DMS153 (cell line): ENCODE measurements at places on chromosomes 13 and 19.

DNA sequence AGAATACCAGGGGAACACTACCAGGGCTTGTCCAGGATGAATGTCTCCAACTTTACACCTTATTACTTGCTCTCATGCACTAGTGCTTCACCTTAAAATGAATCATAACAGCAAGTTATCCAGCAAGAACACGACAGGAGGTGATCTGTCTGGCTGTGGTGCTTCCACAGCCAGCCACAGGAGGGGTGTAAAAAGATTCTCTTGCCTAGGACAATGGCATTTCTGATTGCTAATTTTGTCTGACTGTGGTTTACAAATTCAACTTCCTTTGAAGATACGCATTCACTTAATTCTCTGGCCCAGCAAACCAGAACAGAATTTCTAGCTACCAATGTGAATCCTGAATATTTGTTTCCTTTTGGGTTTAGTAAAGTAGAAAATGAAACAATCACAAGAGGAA, 23.1 kb upstream of the COG3 start:
- DNase-seq, result no peak

- no peak for DNase-seq
Measured at GRCh38 chr19:51365211-51365964, 800 bp downstream of the ETFB start.

DNA sequence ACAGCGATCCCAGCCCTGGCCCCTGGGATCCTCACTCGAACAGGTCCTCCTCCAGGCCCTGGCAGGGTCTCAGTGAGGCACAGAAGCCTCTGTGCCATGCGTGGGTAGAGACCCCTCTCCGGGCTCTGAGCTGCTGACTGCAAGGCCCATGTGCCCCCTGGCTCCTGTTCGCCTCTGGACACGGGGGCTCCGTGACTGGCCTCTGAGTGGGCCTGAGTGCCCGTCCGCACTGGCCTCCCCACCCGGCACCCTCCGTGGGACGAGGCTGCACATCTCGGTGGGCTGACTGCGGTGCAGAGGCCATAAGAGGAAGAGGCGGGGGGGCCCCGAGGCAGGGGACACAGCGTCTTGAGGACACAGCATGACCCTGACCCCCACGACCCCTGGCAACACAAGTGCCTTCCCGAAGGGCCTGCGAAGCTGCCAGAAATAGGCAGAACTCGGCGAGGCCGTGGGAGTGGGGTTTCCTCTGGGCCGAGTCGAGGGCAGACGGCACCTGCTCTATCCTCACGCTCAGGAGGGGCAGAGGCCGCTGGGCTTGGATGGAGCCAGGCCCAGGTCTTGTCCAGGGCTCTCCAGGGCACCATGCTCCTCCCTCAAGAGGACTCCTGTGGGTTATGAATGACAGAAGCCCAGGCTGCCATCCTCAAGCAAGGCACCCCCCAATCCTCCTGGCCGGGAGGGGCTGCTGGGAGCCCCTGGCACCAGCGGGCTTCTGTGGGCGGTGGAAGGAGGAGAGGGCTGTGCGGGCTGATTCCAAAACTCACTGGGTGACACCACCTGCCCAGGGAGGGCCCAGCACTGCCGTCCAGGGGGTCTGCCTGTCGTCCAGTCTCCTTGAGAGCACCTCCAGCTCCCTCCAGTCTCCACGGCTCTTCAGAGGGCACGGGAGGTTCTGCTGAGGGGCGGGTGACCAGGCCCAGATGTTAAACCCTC, 52.6 kb downstream of the RASA3 start:
- DNase-seq, result no peak

DNA sequence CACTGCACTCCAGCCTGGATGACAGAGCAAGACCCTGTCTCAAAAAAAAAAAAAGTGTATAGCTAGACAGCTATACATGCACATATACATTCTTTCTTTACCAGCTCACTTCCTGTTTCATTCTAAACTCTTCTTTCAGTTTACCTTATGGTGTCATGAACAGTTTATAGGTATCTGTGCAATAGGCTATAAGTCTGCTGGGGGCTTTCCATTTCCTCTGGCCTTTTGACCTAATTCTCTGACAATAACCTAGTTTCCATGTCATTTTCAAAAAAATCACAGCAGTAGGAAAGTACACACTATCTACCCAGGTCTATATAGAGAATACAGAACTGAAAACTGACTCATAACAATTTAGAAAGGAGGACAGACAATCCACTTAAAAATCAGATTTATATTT, 24.4 kb upstream of the URAD start:
- DNase-seq, result no peak

- DNase-seq, result no peak
Measured at GRCh38 chr13:104532132-104532531, 1465.9 kb upstream of the SLC10A2 start.

GRCh38 chr13:92177966-92178365, 779.5 kb downstream of the GPC5 start:
- no peak for DNase-seq

DNA sequence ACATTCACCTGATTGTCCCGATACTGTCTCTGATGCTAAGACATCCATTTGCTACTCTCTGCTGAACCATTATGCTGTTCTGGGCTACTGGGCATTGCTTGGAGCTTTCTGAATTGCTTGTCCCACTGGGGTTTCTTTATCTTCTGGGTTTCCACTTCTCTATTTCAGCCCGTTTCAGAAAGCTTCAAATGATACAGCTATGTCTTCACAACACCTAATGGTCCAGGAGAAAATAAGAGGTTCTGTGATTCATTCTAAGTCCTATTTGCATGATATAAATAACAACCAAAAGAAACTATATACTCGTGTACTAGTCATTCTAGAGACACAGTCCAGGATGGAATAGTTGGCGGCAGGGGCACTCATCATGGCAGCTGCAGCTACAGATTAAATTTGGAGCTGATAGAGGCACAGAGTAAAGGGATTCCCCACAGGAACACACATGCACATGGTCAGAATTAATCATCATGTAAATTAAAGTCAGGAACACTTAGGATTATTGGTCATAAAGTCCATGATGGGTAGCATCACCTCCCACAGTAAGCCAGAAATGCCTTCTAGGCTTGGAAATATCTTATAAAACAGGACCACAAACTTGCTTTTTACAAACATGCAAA, 33.3 kb upstream of the SCEL start:
- no peak for DNase-seq

DNA sequence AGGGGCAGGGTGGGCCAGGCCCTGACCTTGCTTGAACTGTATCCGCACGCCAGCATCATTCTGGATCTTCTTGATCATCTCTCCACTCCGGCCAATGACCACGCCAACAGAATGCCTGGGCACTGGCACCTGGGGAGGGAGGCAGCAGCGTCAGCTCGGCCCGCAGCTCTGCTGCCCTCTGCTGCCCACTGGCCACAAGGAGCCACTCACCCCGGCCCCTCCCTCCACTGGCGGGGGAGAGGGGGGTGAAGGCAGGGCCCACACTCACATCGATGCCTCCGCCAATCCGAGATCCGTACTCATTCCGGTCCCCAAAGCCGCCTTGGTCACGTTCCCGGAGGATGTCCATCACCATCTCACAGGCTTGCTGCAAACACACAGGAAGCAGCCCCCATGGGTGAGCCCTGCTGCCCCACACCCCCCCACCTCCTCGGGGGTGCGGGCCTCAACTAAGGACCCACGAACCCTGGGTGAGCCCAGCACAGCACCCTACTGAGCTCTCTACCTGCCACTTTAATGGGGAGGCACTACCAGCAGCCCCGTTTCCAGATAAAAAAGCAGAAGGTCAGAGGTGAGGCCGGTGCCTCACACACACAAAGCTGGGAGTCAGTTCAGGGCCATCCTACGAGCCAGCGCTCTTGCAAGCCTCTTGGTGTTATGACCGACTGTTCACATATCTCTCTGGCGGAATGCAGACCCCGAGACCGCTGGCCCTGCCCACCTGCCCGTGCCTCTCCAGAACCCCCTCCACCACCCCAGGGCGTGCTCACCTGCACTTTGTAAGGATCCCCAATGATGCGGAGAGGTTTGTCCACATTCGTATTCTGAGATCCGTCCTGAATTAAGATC, 6.7 kb downstream of the KHSRP start:
- DNase-seq, result no peak

DNA sequence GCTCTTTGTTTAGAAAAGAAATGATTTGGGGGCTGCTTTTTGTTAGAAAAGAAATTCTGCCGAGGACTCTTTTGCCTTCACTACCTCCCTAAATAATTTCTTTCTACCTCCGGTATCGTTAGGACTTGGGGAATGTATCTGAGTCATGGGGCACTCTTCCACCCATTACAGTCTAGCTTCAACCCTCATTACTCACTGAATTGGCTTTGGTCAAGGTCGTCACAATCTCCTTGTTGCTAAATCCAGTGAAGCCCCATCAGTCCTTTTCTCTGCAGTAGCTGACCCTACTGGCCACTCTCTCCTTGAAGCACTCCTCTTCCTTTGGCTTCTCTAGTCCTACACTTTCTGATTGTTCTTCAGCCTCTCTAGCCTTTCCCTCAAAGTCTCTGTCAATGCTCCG, 34.0 kb downstream of the WDR87 start:
- DNase-seq, result no peak

DNA sequence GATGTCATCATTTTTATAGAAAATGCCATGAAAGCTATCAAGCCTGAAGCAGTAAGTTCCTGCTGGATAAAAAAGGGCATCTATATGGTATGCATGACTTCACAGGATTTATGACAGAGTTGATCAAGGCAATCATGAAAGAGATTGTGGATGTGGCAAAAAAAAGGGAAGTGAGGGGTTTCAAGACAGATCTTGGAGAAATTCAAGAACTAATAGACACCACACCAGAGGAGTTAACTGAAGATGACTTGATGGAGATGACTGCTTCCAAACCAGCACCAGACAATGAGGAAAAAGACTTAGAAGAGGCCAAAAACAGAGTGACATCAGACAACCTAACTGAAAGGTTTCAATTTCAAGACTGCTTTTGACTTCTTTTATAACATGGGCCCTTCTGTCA, 691.1 kb upstream of the SLC10A2 start:
- DNase-seq, result no peak

DNA sequence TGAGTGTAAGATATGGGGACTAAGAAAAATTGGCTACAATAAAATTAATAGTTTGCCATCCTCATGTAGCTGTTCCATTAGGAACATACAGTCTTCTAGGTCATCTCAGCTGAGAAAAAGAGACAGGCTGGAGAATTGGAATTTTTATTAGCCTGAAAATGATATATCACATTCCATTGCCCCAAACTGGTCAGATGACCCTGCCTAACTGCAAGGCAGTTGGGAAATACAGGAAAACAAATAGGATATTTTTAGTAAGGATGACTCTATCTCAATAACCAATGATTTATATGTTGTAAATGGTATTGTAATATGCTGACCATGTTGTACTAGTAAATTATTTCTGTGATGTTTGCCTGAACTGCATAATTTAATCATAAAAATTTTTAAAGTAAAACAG, 673.8 kb downstream of the PCDH9 start:
- no peak for DNase-seq

DNA sequence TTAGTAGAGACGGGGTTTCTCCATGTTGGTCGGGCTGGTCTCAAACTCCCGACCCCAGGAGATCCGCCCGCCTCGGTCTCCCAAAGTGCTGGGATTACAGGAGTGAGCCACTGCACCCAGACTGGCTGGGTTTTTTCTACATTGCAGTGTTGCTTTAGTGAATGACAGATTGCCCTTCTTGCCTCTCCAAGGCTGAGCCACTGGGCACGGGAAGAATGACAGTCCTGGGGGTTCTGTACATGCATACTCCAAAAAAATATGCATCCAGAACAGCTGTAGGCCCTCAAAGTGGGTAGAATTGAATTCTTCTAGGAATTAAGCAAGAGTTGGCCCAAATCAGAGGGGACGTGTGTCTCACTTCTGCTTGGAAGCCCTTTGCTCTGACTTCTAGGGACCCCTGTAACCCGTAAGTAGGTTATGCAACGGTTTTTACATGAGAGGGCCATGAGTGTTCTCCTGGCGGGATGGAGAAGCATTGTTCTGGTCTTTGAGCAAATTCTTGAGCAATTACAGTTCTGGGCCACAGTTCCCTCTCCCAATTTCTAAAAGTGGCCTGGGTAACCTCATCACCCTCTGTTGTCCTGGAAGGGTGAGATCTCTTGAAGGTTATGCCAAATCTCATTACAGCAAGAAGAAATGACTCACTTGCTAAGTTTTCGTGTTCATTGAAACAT, 3.6 kb downstream of the ACTN4 start:
- DNase-seq, result no peak

DNA sequence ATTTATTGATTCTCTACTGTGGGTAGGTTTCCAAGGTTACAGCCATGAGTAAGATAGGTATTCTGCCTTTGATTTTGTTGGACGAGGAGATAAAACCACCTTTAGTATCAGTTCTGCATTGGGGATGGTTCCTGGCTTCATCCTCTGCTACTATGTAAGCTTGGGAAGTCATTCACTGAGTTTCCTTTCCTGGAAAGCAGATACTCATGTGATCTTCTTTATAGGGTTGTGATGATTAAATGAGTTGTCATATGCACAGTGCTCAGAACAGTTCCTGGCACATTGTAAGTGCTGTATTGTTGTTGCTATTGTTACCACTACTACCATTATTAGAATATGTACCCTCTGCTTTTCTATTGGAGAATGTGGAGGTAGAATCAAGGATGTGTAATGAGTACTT, 13.1 kb upstream of the WTIP start:
- no peak for DNase-seq

GRCh38 chr13:97319113-97319720, 97.1 kb downstream of the MBNL2 start:
- no peak for DNase-seq

DNA sequence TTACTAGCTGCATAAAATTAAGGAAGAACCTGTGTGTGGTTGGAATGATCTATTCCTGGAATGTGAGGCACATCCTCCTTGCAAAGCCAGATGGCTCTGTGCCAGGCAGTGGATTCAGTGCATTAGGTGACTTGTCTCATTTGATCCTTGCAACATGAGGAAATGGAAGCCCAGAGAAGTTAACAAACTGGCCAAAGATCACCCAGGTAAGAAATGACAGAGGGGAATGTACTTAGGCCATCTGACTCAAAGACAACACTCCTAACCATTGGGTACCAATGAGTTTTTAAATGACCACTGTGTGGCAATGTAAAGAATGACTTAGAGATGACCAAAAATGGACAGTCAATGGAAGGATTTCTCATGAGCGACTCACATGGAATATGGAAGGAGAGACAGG, 114.2 kb upstream of the RXFP2 start:
- no peak for DNase-seq

DNA sequence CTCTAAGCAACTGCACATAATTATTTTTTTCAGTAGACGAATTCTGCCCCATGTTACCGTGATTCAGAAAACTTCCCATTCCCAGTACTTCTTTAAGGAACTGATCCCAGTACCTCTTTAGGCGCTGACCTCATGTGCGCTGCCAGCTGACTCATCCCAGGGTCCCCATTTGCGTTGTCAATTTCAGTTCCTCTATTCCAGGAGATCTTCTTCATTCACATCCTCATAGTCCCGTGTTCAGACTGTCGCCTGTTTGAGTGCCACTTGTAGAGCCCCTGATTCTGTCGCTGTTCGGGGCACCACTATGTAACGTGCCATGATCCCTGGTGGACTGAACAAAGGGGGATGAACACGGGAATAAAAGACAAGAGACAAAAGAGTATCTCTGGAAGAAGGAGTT, 16.4 kb downstream of the FPR3 start:
- no peak for DNase-seq

- no peak for DNase-seq
Measured at GRCh38 chr13:42373048-42373812, 101.3 kb downstream of the AKAP11 start.
